ENCODE measurements at places on chromosomes 11 and 22. TPM values are rescaled to one million over a fixed set of nuclear protein-coding genes. Genes with fewer than 3 reads are reported as not detected.
A peak's percentile ranks its signal among the peaks of the same experiment; 100 is the strongest.

Gene DNAJB13
- total RNA-seq = 0.08 TPM

DNA sequence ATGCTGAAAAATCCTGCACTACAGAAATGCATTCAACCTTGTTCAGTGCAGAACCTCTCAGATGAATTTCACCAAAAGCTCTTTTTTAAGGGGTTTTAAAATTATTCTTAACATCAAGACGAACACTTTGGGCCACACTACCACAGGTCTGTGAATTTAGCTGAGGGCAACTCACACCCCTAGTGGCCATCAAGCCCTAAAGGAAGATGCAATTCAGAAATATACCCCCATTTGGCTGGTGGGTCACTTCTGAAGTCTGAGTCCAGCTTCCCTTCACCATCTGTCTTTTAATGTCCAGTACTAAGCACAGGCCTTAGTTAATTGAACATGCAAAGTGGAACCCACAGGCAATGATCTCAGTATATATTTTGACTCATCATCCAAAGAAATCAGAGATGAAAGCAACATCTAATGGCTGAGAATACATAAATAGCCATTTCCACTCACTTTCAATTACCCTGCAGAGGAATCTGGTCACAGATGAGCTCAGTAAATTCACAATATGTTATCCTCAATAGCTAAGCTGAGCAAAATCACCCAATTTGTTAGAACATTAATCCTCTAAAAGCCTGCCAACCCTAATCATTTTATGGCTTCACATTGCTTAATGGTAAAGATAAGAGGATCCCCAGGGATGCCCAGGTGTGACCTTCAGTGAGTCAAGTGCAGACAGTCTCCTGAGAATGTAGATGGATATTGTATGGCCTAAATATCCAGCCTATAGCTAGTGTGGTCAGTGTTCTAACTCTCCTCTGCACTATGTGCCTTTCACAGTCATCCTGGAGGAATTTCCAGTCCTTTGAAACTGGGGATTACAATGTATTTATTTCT lies 50.3 kb downstream of the FAM76B start:
- DNase-seq = no peak
- H3K4me3 ChIP-seq = no peak overlapping the region
- no peaks in the 10 kb centered on the region for H3K27me3 ChIP-seq
- no peaks in the 10 kb centered on the region for H3K36me3 ChIP-seq
- no peaks in the 10 kb centered on the region for H3K4me1 ChIP-seq

DNA sequence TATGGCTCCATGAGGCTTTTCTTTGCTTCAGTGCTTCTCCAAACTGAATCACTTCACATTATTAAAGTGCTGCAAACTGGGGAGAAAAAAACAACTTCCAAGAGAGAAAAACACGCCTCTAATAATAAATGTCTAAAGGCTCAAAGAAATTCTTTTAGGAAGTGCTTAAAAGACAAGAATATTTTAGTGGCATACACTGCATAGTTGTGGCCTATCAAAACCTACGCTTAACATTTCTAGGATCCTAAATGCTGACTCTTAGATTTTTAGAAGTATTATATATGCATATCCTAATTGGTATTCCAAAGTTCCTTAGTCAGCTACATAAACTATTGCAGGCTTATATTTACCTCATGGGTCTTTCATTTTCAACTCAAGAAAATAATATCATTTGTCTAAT lies 879.0 kb upstream of the CCDC90B start:
- DNase-seq = no peak
- no peaks in the 10 kb centered on the region for H3K27me3 ChIP-seq
- H3K4me1 ChIP-seq = no peaks in the 10 kb centered on the region
- H3K36me3 ChIP-seq = no peaks in the 10 kb centered on the region

Gene MIOX
- not detected for total RNA-seq

DNA sequence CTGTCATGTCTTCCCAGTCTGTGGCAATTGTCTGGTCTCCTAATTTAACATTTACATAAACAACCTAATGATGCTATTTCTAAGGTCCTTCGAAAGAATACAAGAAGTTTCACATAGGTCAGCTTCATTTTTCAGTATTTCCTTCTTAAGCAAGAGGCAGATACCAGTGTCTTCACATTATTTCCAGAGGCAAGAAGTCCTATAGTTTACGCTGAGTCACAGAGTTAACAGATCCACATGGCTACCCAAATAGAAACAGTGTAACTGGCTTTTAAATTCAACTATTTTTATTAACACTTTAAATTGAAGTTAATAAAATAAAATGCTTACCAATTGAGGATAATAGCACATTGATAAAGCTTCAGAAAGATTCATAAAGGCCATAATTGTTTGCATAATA lies 10.9 kb downstream of the PRRG4 start:
- peaks cover 7% of the 10 kb centered on the region for H3K36me3 ChIP-seq
- peaks cover 2% of the 10 kb centered on the region for H3K4me1 ChIP-seq
- H3K4me3 ChIP-seq = no peak overlapping the region
- no peak for DNase-seq

- peaks cover 40% of the 10 kb centered on the region for H3K4me1 ChIP-seq
- no peak overlapping the region for H3K4me3 ChIP-seq
- no peaks in the 10 kb centered on the region for H3K27me3 ChIP-seq
- no peaks in the 10 kb centered on the region for H3K36me3 ChIP-seq
- peak; percentile 55 for DNase-seq
Observed at GRCh38 chr11:117071344-117071787, 26.9 kb downstream of the SIK3 start.

- H3K4me1 ChIP-seq = no peaks in the 10 kb centered on the region
- H3K4me3 ChIP-seq = no peak overlapping the region
- no peaks in the 10 kb centered on the region for H3K36me3 ChIP-seq
- no peak for DNase-seq
Observed at GRCh38 chr22:30733181-30733631, 38.5 kb downstream of the OSBP2 start.

Gene PGA4
- 0.33 TPM for total RNA-seq

GRCh38 chr11:73912026-73912425 lies 35.2 kb downstream of the PAAF1 start:
- no peak overlapping the region for H3K4me3 ChIP-seq
- DNase-seq = no peak
- H3K27me3 ChIP-seq = no peaks in the 10 kb centered on the region
- peaks cover 4% of the 10 kb centered on the region for H3K36me3 ChIP-seq

DNA sequence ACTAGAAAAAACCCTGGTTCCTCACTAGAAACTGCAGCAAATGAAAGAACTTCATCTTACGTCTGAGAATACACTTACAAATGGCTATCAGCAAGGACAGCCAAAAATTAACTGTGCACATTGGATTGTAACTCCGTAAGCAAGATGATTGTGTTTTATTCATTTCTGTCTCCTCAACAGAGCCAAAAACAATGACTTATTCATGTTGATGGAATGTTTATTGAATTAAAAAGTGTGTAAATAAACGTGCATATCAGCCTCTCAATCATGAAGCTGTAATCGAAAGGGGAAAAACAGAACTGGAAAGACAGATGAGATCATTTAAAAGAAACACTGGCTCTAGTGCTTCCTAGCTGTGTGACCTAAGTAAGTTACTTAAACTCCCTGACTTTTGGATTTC lies 307.5 kb upstream of the ZC3H12C start:
- DNase-seq = no peak
- no peak overlapping the region for H3K4me3 ChIP-seq
- H3K4me1 ChIP-seq = no peaks in the 10 kb centered on the region
- H3K27me3 ChIP-seq = no peaks in the 10 kb centered on the region
- no peak overlapping the region for H3K27ac ChIP-seq

DNA sequence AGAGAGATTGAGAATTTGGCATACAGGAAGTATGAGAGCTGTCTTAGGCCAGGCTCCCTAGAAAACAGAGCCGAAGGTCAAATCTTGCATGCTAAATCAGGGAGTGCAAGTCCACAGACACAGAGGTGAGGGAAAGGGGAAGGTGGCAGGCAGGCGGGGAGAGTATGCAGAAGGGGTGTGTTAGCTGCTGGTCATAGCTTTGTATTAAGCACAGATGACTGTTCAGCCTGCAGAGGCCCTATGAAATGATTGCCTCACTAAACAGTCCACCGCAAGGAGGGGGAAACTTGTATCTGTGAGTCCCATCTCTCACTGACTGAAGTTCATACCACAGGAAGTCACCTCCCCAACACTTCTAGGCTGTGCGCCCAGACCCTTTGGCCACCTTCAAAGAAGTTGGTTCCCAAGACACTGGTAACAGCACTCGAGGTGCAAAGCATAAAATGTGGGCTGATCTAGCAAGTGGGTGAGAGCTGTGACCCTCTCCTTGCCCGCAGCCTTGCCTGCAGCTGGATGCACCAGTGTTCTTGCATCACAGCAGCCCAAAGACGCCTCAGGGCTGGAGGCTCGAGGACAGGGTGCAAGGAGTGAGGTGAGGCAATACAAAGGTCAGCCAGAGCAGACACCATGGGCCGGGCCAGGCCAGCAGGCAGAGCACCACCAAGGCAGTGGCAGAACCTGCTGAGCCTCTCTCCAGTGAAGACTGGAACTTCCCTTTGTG lies 115.3 kb upstream of the TBCEL start:
- H3K4me1 ChIP-seq = no peaks in the 10 kb centered on the region
- no peaks in the 10 kb centered on the region for H3K36me3 ChIP-seq
- no peak overlapping the region for H3K27ac ChIP-seq
- DNase-seq = no peak
- H3K27me3 ChIP-seq = no peaks in the 10 kb centered on the region

- no peaks in the 10 kb centered on the region for H3K27me3 ChIP-seq
- peak overlapping the region; percentile 75 for H3K27ac ChIP-seq
- H3K4me1 ChIP-seq = peaks cover 58% of the 10 kb centered on the region
Observed at GRCh38 chr11:64868904-64869570, 9.4 kb downstream of the EHD1 start.

GRCh38 chr11:9396752-9397151 lies 12.3 kb downstream of the IPO7 start:
- H3K27me3 ChIP-seq = no peaks in the 10 kb centered on the region
- no peak overlapping the region for H3K27ac ChIP-seq
- DNase-seq = no peak
- H3K36me3 ChIP-seq = peaks cover 5% of the 10 kb centered on the region

Gene BRSK2
- total RNA-seq = 0.05 TPM

DNA sequence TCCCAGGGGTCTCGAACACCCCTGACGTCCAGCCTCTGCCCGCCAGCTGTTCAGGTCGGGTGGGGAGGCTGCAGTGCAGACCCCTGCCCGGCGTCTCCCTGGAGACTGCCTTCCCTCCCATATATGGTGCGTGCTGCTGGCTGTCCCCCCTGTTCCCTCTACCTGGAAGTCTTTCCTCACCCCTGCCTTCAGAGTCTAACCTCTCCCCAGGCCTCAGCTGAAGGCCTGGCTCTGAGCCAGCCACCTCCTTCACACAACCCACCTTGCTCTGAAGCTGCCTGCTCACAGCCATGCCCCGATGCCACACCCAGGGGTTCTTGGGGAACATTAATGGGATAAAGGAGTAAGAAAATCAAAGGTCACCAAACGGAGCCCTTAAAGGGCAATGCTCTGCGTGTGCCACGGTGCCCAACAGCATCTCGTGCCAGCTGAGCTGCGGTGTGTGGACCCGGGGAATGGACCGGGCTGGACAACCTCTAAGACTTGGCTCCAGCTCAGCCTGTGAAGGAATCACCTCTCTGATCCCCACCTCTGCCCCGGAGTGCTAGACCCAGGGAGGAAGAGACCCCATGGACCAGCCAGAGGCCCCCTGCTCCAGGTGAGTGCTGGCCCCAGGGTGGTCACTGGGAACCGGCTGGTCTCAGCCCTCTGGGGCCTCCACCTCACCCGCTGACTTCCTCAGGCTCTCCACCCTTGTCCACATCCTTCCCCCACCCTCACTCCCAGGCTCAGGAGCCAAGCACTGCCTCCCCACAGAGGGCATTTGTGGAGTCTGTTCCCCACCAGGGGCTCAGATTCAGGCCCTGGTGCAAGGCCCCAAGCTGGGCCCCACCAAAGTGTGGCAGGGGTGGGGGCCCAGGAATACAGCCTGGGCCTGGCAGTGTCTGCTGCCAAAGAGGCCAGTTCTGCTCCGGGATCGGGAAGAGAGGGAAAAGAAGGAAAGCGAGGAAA lies at the start of gene NLRP6:
Gene NLRP6, plus strand, starts transcription at position 407 of the 951 bp plus-strand sequence. Its CDS starts 163 bp downstream, at position 570.
- no peaks in the 10 kb centered on the region for H3K36me3 ChIP-seq
- DNase-seq = no peak
- no peaks in the 10 kb centered on the region for H3K27me3 ChIP-seq

Gene CCND1
- 35.5 TPM for total RNA-seq

DNA sequence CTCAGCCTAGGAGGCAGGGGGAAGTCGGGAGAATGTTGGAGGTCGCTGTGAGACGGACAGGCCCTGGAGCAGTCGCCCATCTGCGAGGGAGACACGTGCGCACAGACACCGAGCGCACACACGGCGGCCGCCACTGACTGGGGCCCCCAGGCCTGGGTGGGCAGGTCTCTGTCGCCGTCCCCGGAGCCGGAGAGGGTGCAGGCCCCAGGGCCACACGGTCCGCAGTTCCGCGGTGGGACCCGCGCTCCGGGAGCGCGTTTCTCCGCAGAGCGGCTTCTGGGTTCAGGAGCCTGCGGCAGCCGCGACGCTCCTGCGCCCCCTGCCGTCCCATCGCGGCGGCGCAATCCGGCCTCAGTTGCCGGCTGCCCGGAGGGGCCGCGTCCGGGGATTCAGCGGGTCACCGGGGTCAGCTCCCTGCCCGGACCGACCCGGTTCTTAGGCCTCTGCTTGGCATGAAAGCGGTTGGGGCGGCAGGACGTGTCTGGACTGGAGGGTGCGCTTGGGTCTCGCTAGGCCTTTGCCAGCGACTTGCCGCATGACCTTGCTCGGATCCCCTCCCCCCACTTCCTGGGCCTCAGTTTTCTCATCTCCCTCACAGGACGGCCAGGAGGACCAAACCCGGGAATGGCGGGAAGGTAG lies 31.2 kb downstream of the PDE2A start:
- H3K27ac ChIP-seq = no peak overlapping the region
- DNase-seq = peak; percentile 73
- H3K4me3 ChIP-seq = no peak overlapping the region
- peaks cover 10% of the 10 kb centered on the region for H3K4me1 ChIP-seq

- H3K4me1 ChIP-seq = no peaks in the 10 kb centered on the region
- no peak for DNase-seq
- H3K27me3 ChIP-seq = peaks cover 2% of the 10 kb centered on the region
- H3K27ac ChIP-seq = no peak overlapping the region
Observed at GRCh38 chr11:33875621-33876294, 16.1 kb downstream of the LMO2 start.

GRCh38 chr22:41825376-41825775 lies 7.5 kb upstream of the SREBF2 start:
- no peak overlapping the region for H3K4me3 ChIP-seq
- no peaks in the 10 kb centered on the region for H3K4me1 ChIP-seq
- no peaks in the 10 kb centered on the region for H3K27me3 ChIP-seq
- no peak for DNase-seq

GRCh38 chr11:11163236-11163635 lies 189.8 kb downstream of the CSNK2A3 start:
- no peaks in the 10 kb centered on the region for H3K4me1 ChIP-seq
- H3K4me3 ChIP-seq = no peak overlapping the region
- no peaks in the 10 kb centered on the region for H3K27me3 ChIP-seq
- DNase-seq = no peak

DNA sequence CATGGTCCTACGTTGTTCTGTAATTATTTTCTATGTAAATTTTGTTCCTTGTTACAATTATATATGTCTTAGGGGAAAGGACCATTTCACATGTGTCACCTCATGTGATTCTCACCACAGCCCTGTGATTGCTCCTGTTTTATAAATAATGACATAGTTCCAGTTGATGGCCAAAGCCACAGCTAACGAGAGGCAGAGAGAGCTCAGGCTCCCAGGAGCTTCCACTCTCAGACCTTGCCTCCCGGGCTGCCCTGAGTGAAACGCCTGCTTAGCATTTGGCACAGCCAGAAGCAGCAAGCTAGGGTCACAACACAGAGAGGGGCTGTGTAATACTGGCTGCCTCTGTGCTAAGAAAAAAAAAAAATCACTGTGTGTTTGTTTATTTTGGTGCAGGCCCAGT lies 5.9 kb downstream of the TMEM121B start:
- H3K27ac ChIP-seq = no peak overlapping the region
- peaks cover 14% of the 10 kb centered on the region for H3K4me1 ChIP-seq
- no peak overlapping the region for H3K4me3 ChIP-seq
- no peaks in the 10 kb centered on the region for H3K27me3 ChIP-seq

Gene KREMEN1
- total RNA-seq = 5.4 TPM
